ENCODE measurements at places on chromosomes 5 and 9. TPM values are rescaled to one million over a fixed set of nuclear protein-coding genes. Genes with fewer than 3 reads are reported as not detected.

DNA sequence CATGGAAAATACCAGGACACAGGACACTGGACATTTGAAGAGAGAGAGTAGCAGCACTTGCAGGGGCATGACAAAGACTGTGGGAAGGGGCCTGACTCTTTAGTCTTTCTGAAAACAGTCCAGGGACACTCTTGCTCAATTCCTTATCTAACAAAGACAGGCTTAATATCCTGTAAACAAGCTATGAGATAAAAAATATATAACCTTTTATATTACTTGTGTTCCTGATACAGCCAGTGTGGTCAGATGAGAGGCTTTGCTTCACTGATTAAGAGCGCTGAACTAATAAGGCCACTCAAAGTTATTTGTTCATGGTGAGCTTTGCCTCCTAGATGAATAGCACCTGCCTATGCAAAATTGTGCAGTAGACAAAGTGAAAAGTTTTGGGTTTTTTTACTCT lies 518.7 kb downstream of the LRRC70 start:
- no peak for DNase-seq

DNA sequence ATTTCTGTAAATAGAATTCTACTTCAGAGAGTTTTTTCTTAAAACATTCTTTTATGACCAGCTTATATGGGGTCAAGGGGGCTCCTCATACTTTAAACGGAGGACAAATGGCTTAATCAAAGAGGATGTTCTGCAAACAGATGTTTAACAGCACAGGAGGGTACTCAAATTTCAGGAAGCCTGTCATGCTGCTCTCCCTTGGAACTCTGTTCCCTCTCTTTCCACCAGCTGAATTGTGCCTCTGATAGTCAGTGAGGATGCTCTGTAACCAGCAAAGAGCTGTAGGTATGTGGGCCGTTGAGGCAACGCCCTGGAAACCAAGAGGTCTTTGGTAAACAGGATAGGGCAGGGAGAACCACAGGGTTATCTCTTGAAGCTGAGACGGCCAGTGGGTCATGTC lies 161.1 kb downstream of the C5orf15 start:
- DNase-seq: no peak

- no peak for DNase-seq
These were observed 8.8 kb upstream of the NEK6 start for GRCh38 chr9:124248960-124249359.

- peak; percentile 25 for DNase-seq
These were observed 29.1 kb downstream of the GFPT2 start for GRCh38 chr5:180323941-180324600.

TSSK1B gene
- 0.40 TPM for total RNA-seq

DNA sequence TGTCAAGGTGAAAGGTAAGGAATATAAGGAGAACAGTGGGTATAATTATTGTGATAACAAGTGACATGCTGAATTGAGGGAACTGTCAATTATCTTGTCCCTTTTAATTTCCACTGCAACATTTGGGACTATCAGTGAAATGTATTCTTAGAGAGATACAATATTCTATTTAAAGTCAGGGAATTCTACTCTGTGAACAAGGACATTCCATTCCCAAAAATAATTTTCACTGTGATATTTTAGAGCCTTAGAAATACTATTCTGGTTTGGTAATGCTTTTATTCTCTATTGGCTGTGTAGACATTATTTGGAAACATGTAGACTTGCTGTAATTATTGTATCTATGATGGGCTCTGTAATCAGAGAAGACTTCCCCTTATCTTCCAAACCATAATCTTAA lies 248.0 kb upstream of the PCSK5 start:
- DNase-seq: no peak

CCDC192 gene
- not detected for total RNA-seq

- peak; percentile 8 for DNase-seq
These were observed 239.7 kb downstream of the GADD45G start for GRCh38 chr9:89844535-89844934.

GABRB2 gene
- 2.0 TPM for total RNA-seq

CER1 gene
- total RNA-seq: not detected

DNA sequence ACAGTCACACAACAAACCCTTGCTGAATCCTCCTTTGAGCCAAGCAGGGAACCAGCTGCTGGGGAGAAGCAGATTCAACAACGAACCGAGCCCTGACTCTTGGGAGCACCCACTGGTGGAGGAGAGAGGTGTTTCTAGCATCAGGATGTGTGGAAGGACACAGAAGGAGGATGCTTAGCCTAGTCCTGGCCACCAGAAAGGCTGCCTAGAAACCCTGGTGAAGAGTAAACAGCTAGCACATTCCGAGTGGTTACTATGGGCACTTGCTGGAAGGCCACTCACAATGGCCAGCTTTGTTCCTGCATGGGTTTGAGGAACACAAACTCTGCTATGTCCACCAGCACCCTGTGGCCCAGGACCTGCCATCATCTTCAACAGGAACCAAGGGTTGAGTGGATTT lies 1.8 kb downstream of the TIFAB start:
- no peak for DNase-seq

DNA sequence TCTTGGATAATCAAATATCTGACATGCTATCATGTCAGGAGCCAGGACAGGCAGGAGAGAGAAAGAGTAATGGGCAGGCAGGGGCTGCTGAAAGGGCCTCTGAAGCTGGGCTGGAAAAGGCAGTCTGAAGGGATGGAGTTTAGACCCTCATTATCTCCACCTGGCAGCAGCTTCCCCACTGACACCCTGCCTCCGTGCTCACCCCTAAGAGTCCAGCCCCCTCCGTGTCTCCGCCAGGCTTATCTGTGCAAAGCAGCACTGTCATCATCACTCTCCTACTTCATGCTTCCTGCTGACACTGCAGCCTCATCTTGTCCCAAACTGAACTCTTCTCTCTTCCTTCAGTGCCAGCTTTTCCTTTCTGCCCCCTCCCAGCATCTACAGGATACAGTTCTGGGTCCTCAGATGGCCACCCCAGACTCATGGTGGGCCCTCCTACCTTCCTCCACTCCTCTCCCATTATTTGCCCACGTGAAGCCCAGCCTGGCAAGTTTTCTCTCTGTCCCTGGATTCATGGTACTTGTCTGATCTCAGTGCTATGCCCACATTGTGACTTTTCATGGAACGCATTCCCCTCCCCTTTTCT lies 70.9 kb upstream of the KLF9 start:
- no peak for DNase-seq

GRCh38 chr5:86709157-86709881 lies 91.6 kb downstream of the COX7C start:
- peak; percentile 16 for DNase-seq

GRCh38 chr5:101206534-101206933 lies 303.5 kb upstream of the ST8SIA4 start:
- no peak for DNase-seq

SAXO1 gene
- 0.54 TPM for total RNA-seq

DNA sequence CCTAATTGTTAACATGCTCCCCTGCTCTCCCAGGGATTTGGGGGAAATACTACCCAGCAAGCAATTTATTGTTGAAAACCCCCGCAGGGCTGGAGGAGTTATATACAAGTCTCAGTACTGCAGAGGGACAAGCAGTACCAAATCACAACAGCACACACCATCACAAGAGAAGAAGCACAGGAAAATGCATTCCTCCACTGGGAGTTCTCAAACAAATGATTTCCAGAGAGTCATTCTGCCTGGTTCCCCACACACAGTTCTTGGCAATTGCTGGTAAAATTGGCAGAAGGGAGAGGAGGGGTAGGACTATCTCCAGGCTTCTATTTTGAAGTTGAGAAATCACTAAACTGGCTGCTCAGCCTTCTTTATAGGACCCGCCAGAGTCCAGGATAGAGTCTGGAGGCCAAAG lies 16.8 kb downstream of the SIL1 start:
- no peak for DNase-seq

DNA sequence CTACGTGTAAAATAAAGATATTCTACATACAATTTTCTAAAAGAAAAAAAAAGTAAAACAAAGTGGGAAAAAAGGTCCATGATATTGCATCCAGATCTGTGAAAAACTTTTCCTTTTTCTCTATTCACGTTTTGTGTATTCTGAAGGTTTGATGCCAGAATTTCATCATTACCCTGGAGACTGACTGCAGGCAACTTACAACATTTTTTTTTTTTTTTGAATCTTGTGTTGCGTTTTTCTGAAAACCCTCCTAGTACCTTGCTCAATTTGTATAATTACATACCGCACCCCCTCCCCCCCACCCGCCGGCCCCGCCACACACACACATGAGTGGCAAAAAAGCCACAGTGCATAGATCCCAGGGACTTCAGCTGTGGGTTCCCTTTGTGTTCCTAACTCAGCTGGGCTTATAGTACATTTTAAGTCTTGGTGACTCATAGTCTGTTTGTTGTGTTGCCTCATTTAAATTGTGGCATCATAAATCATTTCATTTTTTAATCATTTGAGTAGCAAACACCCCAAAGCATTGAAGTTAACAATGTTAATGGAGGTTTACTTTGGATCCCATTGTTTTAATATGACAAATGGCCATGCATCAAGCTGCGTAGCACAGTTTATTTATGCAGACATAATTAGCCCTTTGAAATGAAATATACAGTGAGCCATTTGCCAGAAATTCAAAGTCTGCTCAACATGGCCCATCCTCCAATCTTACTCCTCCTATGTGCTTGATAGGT lies 36.0 kb downstream of the PRDM6 start:
- no peak for DNase-seq

- DNase-seq: no peak
These were observed 22.5 kb downstream of the SEC61B start for GRCh38 chr9:99244344-99245260.

DNA sequence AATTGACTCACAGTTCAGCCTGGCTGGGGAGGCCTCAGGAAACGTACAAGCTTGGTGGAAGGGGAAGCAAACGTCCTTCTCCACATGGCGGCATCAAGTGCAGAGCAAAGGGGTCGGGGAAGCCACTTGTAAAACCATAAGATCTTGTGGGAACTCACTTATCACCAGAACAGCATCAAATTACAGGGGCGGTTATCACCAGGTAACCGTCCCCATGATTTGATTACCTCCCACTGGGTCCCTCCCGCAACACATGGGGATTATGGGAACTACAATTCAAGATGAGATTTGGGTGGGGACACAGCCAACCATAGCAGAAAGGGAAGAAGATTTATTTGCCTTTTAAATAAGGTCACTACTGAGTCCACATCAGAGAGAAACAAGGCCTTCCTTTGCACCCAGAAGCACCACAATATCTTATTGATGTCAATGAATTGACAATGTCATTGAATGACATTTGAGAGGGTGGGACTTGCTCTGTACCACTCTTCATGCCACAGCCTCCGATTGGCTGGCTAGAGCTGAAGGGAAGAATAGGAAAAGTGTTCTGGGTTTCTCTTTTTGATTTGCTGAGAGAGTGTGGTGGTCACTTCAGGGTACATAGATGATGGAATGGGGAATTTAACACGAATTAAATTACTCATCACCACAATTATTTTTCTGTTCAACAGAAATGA lies 11.0 kb downstream of the SKP2 start:
- DNase-seq: no peak

DNA sequence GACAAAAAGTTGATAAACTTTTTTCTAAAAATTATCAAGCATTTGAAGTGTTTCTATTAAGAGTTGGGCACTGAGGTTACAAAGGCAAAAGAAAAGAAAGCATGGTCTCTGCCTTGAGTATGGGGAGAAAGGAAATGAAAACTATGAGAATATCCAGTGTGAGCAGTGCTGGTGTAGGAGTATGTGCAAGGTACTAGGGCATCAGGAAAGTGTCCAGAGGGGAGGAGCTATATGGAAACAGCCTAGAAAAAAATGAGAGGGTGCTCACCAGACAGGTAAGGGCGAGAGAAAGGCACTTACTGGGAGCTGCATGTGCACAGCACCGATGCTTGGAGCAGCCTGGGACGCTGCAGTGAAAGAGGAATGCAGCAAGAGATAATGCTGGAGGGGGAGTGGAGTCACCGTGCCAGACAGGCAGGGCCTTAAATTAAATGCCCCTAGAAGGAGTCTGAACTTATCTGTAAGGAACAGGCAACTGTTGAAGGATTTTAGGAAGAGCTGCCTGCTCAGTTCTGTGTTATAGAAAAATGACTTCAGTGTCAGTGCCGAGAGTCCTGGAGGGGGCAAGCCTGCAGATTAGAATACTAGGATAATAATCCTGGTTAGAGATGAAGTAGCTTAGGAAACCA lies 14.0 kb downstream of the MCC start:
- no peak for DNase-seq

DNA sequence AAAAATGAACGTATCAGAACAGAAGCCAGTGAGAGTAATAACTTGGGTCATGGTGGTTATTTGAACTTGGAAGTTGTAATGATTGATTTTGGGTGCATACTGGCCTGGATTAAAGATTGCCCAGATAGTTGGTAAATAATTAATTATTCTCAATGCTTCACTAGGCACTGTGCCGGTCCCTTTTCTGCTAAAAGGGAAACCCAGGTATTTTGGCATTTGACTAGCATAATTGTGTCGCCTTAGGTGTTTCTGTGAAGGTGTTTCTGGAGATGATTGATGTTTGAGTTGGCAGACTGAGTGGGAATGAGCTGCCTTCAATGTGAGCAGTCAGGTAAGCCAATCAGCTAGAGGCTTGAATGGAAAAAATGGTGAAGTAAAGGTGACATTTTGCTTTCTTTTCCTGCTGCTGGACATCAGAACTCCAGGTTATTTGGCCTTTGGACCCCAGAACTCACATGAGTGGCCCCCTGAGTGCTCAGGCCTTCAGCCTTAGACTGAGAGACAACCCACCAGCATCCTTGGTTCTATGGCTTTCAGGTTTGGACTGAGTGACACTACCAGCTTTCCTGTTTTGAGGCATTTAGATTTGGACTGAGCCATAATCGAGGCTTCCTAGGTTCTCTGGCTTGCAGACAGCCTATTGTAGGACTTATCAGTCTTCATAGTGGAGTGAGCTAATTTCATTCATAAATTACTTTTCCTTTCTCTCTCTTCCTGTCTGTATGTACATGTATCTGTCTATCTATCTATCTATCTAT lies 120.7 kb upstream of the PAPPA start:
- no peak for DNase-seq

DNA sequence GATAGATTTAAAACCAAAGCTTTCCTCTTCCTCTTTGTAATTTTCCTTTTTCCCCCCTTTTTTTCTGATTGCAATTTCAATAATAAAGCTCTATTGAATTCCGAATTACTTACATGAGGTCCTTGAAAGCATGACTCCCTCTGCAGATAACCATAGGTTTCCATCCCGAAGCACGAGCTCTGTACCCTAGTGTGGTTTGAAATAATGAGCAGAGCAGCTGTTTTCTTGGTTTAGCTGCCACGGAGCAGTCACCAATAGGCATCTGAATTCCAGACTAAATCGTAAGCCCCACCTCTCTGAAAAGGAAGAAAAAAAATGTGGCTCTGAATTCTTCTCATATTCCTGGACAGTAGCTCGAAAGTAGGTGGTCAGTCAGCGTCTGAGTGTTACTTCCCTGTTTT lies 18.5 kb upstream of the GNE start:
- DNase-seq: no peak

All from thyroid gland (tissue), 4 donors.